Nephron progenitor cell (in vitro differentiated cells): ENCODE measurements at places on chromosomes 12 and 14.

- DNase-seq = no peak
Measured at GRCh38 chr12:68632486-68632885, 21.8 kb downstream of the RAP1B start.

GRCh38 chr14:34039428-34040047, 88.7 kb upstream of the EGLN3 start:
- DNase-seq = no peak

DNA sequence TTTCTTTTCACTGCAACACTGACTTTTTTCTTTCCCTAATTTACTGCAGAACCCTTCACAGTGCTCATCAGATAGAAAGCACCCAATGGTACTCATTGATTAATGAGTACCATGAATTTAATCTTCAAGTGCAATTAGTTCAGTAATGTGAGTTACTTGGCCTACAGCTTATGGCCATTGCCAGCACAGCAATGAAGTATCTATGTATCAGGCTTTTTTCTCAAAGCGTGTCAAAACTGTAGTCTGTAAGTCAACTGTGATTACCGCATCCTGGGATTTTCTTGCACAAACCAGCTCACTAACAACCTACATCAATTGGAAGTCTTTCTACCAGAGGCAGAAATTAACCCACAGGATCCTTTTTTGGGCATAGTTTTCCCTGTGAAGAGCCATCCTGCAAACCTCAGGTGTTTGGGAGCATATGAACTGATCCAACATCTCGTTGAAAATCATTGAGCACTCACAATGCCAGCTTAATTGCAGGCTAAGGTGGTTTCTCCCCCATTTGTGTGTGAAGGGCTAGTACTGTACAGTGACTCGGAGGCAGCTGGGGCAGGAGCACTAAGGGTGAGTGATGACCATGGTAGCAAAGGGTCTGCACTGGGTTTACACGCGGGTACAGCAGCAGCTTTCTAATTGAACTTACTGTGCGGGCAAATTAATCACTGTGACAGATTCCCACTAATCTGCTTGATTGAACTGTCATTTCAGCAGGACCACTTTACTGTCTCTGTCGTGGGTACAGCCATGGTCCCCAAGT, 619.3 kb downstream of the SNAPC1 start:
- DNase-seq = no peak

DNA sequence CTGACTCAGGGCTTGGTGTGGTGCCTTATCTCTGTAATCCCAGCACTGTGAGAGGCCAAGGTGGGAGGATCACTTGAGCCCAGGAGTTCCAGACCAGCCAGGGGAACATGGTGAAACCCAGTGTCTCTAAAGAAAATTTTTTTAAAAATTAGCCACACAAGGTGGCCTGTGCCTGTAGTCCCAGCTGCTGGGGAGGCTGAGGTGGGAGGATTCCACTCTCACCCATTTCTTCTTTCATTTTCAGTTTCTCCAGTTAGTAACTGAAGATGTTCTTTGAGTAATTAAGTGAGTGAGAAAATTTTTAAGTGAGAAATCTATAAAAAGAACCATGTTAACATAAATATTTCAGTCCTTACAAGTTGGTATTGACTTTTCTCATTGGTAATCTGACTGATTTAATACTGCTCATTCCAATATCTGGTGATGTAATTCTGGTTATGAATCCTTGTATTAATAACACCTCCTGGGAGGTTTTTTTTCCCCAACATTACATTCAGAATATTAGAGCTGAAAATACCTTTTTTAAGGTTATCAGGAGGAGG, 6.1 kb downstream of the METTL3 start:
- no peak for DNase-seq

- DNase-seq = no peak
Measured at GRCh38 chr14:47715330-47715729, 39.9 kb upstream of the MDGA2 start.

GRCh38 chr14:102362084-102362483, 606 bp downstream of the CINP start:
- no peak for DNase-seq

GRCh38 chr12:46492471-46493085, 120.0 kb upstream of the SLC38A2 start:
- DNase-seq = no peak
